Globus pallidus (tissue), 1 donor: ENCODE measurements at places on chromosomes 2 and 18.
A peak's percentile ranks its signal among the peaks of the same experiment; 100 is the strongest.

DNA sequence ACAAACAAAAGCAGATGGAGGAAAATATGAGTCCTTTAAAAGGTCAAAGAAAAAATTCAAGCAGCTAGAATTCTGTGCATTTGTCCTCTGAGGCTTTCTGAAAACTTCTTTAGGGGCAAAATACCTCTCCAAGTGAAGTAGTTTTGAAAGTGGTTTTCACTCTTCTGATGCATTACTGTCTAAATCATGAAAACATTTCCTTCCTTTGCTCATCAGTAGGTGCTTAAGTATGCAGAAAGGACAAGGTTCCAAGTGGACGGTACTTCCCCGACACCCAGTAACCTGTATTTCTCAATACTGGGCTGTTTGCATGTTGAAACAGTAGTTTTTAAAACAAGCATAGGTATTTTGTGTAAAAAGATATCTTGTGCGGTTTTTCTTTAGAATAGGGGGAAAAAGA, 189.1 kb upstream of the ERBB4 start:
- no peak for DNase-seq

DNA sequence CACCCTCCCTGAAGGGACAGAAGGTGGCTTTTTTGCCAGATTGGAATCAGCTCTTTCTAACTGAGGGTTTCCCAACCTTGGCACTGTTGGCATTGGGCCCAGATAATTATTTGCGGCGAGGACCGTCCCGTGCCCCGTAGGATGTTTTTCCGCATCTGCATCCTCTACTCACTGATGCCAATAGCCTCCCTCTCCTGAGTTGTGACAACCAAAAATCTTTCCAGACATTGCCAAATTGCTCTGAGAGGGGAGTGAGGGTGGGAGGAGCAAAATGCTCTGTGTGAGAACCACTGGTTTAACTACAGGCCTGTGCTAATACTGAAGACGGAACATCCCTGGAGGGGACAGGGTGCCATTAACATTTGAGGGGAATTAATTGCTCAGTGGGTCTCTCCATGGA, 33.6 kb upstream of the GLI2 start:
- DNase-seq: no peak

DNA sequence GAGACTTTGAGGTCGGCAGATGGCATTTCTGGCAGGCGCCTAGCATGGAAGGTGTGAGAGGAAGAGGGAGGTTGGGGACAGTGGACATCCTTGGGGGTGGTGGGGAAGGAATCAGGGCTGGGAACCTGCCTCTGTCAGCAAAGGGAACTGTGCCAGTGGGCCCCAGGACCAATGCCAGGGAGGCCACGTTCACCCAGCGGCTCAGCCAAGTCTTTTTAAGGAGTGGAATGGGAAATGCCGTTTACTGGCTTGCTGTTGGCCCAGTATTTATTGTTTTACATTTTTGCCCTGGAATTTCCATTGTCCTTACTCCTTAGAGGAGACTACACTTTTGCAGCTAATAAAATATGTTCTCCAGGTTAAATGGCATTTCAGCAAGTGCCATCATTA, 135.2 kb downstream of the MCFD2 start:
- no peak for DNase-seq

- no peak for DNase-seq
These were observed 76.4 kb downstream of the BOD1L2 start for GRCh38 chr18:57223144-57223870.

GRCh38 chr2:191791953-191792560, 54.8 kb downstream of the CAVIN2 start:
- DNase-seq: no peak

GRCh38 chr18:23992089-23992940, 22.2 kb upstream of the TTC39C start:
- peak; percentile 55 for DNase-seq

- no peak for DNase-seq
These were observed 39.1 kb upstream of the MAP4K4 start for GRCh38 chr2:101658387-101658786.

GRCh38 chr2:48134704-48135103, 228.4 kb upstream of the FBXO11 start:
- no peak for DNase-seq
